Uterus (tissue), 4 donors: ENCODE measurements at places on chromosomes 11 and 22. TPM values are rescaled to one million over a fixed set of nuclear protein-coding genes. Genes with fewer than 3 reads are reported as not detected.

- no peak overlapping the region for H3K27ac ChIP-seq
- no peaks in the 10 kb centered on the region for H3K36me3 ChIP-seq
These were observed 7.2 kb downstream of the DKK3 start for GRCh38 chr11:12001186-12001585.

DNA sequence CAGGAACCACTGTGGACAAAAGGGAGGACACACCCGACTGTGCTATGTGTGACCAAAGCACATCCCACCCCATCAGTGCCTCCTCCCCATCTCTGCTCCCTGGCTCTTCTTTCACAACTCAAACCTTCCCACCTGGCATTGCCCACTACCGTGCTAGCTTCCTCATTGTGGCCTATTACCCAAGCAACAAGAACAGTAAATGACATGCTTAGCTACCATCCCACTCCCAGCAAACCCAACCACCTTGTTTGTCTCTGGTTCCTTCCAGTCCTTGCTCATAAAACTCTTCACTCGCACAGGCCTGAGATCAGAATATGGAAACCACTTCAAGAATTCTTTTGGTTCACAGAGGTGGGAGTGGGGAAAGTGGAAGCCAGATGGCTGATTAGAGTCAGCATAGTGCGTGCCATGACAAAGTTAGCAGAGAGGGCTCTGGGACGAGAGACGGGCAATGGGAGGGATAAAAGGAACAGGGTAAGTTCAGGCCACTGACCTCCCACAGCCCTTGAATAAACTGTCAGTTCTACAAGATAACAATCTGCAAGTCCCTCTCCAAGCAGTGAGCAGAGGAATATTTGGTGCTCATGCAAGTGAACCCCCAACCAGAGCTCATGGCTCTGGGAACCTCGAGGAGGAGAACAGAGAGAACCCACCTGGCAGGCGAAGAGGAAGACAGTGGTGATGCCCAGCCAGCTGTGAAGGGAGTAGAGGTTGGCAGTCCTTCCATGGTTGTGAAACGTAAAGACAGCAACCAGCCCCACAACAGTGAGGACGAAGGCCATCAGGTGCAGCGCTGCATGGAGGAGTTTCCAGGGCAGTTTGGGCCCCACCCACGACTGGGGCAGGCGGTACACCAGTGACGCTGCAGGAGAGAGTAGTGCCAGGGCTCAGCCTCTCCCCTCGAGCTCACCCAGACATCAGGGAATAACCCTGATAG lies 8.3 kb downstream of the CYB561A3 start:
- no peak for DNase-seq
- H3K27me3 ChIP-seq = no peaks in the 10 kb centered on the region
- no peaks in the 10 kb centered on the region for H3K4me1 ChIP-seq
- H3K36me3 ChIP-seq = no peaks in the 10 kb centered on the region

GRCh38 chr22:23842599-23842998 lies 3.8 kb upstream of the DERL3 start:
- H3K36me3 ChIP-seq = no peaks in the 10 kb centered on the region
- no peak for DNase-seq
- H3K27me3 ChIP-seq = no peaks in the 10 kb centered on the region
- H3K27ac ChIP-seq = no peak overlapping the region

GRCh38 chr22:49925525-49926128 lies 7.2 kb downstream of the CRELD2 start:
- DNase-seq = no peak
- H3K4me1 ChIP-seq = no peaks in the 10 kb centered on the region
- H3K4me3 ChIP-seq = no peak overlapping the region
- no peaks in the 10 kb centered on the region for H3K27me3 ChIP-seq

DNA sequence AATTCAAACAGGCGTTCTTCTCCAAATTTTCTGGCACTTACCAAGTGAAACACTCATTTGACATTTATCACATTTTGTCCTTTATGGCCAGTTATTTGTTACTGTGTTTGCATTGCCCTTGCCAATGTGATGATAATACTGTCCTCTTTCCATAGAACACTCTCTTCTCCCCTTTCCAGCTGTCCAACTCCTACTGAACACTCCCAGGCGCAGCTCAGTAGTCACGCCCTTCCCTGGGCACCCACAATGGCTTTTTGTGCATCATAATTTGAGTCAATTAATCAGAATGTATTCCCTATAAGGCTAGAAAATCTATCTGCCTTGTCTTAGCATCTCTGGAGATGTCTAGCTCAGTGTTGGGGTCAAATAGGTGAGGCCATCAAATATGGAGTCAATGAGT lies 21.2 kb upstream of the B3GAT1 start:
- H3K4me1 ChIP-seq = no peaks in the 10 kb centered on the region
- no peak overlapping the region for H3K4me3 ChIP-seq
- no peak for DNase-seq
- no peak overlapping the region for H3K27ac ChIP-seq
- H3K36me3 ChIP-seq = no peaks in the 10 kb centered on the region

DNA sequence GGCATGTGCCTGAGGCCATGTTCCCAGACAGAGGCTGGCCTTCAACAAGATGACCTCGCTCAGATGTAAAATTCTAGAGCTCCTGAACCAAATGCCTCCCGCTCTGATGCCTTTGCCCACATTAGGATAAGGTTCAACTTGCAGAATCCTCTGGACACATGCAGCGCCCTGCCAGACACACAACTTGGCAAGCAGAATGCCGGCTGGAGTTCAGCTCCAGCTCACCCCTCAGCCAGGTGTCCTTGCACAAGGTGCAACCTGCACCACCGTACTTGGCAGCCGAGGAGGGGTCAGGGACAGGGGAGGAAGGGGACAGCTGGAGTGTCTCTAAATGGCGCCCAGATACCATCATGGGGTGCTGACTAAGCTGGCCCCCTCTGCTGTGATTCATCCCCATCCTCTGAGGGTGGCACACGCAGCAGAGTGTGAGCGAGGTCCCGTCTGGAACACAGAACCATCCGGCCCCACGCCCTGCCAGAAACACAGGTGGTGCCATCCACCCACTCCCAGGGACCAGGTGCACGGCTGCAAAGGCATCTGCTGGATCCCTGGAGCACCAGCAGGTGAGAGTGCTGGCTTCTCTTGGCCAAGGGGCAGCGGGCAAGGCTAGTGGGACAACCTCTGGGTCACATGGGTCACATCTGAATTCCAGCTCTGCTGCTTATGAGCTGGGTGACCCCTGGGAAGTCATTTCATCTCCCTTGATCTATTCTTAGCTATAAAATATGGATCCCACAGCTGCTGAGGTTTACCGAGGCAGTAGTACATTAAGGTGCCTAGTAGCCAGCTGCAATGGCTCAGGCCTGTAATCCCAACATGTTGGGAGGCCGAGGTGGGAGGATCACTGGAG lies 12.8 kb downstream of the ZMAT5 start:
- DNase-seq = no peak
- H3K27ac ChIP-seq = no peak overlapping the region
- no peaks in the 10 kb centered on the region for H3K27me3 ChIP-seq
- H3K4me1 ChIP-seq = no peaks in the 10 kb centered on the region
- H3K4me3 ChIP-seq = no peak overlapping the region
- H3K36me3 ChIP-seq = no peaks in the 10 kb centered on the region

DNA sequence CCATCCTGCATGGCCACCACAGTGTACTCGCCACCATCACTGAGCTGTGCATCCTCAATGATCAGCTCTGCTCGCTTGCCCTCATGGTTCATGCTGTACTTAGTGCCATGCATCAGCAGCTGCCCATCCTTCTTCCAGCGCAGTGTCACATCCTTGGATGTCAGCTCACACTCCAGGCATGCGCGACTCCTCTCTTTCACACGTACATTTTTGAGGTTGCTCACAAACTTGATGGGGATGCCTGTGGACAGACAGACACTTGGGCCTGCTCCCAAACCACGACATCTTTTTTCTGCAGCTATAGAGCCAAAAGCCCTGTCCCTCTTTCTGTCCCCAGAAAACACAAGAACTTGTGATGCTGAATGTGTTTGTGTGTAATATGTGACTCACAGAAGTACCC lies 10.5 kb downstream of the IGSF22 start:
- no peaks in the 10 kb centered on the region for H3K27me3 ChIP-seq
- no peak for DNase-seq
- peaks cover 5% of the 10 kb centered on the region for H3K4me1 ChIP-seq

DNA sequence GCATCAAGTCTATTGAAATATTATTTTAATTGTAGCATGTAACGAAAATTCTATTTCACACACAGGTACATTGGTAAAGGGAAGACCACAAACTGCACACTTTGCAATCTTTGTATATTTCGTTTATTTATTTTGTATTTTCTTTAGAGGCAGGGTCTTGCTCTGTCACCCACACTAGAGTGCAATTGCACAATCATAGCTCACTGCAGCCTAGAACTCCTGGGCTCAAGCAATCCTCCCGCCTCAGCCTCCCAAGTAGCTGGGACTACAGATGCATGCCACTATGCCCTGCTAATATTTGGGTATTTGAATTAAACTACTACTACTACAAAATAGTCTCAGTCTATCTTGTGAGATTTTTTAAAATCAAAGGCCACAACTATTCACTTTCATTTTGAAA lies 42.7 kb downstream of the GAB2 start:
- DNase-seq = no peak
- no peaks in the 10 kb centered on the region for H3K27me3 ChIP-seq

- H3K27ac ChIP-seq = no peak overlapping the region
- H3K36me3 ChIP-seq = no peaks in the 10 kb centered on the region
- no peak for DNase-seq
- no peaks in the 10 kb centered on the region for H3K27me3 ChIP-seq
These were observed 24.3 kb downstream of the MPPED1 start for GRCh38 chr22:43435851-43436811.

GRCh38 chr11:83641511-83641910 lies 355.3 kb upstream of the CCDC90B start:
- H3K27ac ChIP-seq = peak overlapping the region; percentile 56
- DNase-seq = peak; percentile 46
- H3K36me3 ChIP-seq = no peaks in the 10 kb centered on the region
- no peaks in the 10 kb centered on the region for H3K27me3 ChIP-seq
- H3K4me3 ChIP-seq = no peak overlapping the region

- H3K4me1 ChIP-seq = no peaks in the 10 kb centered on the region
- H3K27ac ChIP-seq = no peak overlapping the region
- H3K27me3 ChIP-seq = no peaks in the 10 kb centered on the region
These were observed 23.7 kb downstream of the USP47 start for GRCh38 chr11:11865449-11865848.

DNA sequence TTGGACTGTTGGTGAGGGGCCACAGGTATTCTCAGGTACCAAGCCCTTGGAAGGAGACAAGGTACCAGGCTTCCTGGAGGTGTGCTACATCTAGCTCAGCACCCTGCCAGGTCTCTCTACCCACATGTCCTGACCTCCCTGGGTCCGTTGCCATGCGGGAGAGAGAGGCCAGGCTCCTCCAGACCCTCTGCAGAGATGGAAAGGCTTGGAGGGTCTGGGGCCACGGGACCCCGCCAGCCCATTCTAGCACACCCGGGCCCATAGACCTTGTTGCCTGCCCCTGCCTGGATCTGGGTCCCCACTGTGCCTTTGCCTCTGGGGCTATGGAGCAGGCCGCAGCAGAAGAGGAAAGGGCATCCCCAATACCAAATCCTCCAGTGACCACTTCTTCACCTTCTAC lies 2.2 kb upstream of the APOC3 start:
- H3K36me3 ChIP-seq = no peaks in the 10 kb centered on the region
- no peak overlapping the region for H3K4me3 ChIP-seq
- H3K4me1 ChIP-seq = no peaks in the 10 kb centered on the region
- no peak for DNase-seq

GRCh38 chr11:66882561-66883015 lies 25.7 kb downstream of the LRFN4 start:
- H3K36me3 ChIP-seq = no peaks in the 10 kb centered on the region
- H3K4me1 ChIP-seq = no peaks in the 10 kb centered on the region
- no peak for DNase-seq
- no peak overlapping the region for H3K4me3 ChIP-seq

LSP1 gene
- 11.2 TPM for total RNA-seq

VPREB3 gene
- not detected for total RNA-seq

RIBC2 gene
- not detected for total RNA-seq

CLTCL1 gene
- 16.8 TPM for total RNA-seq

FADS3 gene
- 74.6 TPM for total RNA-seq

CABP4 gene
- 1.9 TPM for total RNA-seq

KCNJ1 gene
- total RNA-seq = not detected
